Natural killer cell (primary cell): ENCODE measurements at places on chromosomes 6 and 20.

DNA sequence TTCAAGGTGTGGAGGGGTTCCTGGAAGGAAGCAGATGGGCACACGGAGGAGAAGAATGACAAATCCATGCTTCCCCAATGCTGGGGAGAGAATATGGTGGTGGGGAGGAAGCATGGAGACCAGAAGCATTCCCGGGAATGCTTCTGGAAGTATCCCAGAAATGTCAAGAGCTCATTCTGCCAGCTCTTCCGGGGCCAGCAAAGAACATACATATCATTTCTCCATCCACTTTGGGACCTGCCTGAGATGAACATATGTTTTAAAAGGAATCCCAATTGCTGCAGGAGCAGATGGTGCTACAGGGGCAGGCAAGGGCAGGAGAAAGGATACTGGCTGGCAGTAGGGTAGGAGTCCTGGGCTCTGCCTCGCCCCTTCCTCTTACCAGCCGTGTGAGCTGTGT lies 37.9 kb upstream of the CCDC167 start:
- DNase-seq: no peak
- H3K27ac ChIP-seq: no peak overlapping the region
- H3K27me3 ChIP-seq: peaks cover 25% of the 10 kb centered on the region

- H3K4me3 ChIP-seq: no peak overlapping the region
Observed at GRCh38 chr6:52641826-52642225, 29.1 kb upstream of the TMEM14A start.

GRCh38 chr20:38373231-38373867 lies 27.1 kb downstream of the LBP start:
- H3K27me3 ChIP-seq: no peaks in the 10 kb centered on the region
- H3K4me3 ChIP-seq: no peak overlapping the region
- DNase-seq: no peak
- H3K4me1 ChIP-seq: no peaks in the 10 kb centered on the region
- no peaks in the 10 kb centered on the region for H3K36me3 ChIP-seq
- no peak overlapping the region for H3K27ac ChIP-seq

- DNase-seq: no peak
- peaks cover 34% of the 10 kb centered on the region for H3K4me1 ChIP-seq
- H3K27ac ChIP-seq: no peak overlapping the region
- no peaks in the 10 kb centered on the region for H3K27me3 ChIP-seq
- H3K36me3 ChIP-seq: no peaks in the 10 kb centered on the region
- no peak overlapping the region for H3K4me3 ChIP-seq
Observed at GRCh38 chr6:45590226-45590625, 212.5 kb upstream of the SUPT3H start.

- peaks cover 32% of the 10 kb centered on the region for H3K4me1 ChIP-seq
- H3K36me3 ChIP-seq: no peaks in the 10 kb centered on the region
- H3K27me3 ChIP-seq: no peaks in the 10 kb centered on the region
Observed at GRCh38 chr6:156980515-156980914, 203.3 kb downstream of the ARID1B start.

DNA sequence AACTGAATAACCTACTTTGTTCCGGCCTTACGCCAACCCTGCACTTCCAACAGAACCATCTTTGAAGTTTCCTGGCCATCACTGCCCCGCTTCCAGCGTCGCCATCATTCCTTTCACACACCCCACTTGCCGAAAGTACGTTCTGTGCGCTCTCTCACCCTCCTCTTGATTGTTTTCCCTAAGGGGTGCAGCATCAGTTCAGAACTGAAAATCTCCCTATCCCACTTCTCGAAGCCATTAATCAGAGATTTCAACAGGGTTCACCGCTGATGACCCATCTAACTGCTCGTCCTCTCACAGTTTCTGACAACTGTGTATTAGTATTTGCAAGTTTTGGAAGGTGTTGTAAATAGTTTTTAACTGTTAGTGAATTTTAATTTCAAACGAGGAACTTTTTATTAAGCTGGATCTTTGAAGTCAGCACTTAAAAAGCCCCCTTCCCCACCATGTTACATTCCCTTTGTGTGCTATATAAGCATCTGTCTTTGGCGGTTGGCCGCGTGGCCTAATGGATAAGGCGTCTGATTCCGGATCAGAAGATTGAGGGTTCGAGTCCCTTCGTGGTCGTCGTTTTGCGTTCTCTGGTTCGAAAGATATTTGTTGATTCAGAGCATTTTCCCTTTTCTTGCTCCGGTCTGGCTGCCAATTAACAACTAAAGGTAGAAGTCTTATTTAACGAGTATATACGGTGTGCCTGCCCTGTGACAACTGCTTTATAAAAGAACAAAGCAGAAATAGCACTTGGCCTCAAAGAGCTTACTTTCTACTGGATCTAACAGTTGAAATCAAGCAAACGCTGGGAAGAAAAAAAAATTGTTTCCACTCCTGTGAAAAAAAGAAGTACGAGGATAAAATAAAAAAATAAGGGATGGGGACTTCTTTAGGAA lies 42.6 kb downstream of the TRIM27 start:
- peak overlapping the region; percentile 32 for H3K4me3 ChIP-seq
- H3K27me3 ChIP-seq: peaks cover 6% of the 10 kb centered on the region
- no peaks in the 10 kb centered on the region for H3K36me3 ChIP-seq
- peak; percentile 74 for DNase-seq

GRCh38 chr6:158787395-158787794 lies 31.8 kb downstream of the EZR start:
- peaks cover 58% of the 10 kb centered on the region for H3K36me3 ChIP-seq
- H3K4me1 ChIP-seq: peaks cover 17% of the 10 kb centered on the region
- DNase-seq: no peak
- H3K27ac ChIP-seq: no peak overlapping the region
- no peaks in the 10 kb centered on the region for H3K27me3 ChIP-seq

GRCh38 chr20:44435630-44436335 lies 39.9 kb upstream of the TTPAL start:
- no peaks in the 10 kb centered on the region for H3K4me1 ChIP-seq
- H3K36me3 ChIP-seq: no peaks in the 10 kb centered on the region
- no peak overlapping the region for H3K4me3 ChIP-seq
- no peak for DNase-seq
- no peaks in the 10 kb centered on the region for H3K27me3 ChIP-seq

DNA sequence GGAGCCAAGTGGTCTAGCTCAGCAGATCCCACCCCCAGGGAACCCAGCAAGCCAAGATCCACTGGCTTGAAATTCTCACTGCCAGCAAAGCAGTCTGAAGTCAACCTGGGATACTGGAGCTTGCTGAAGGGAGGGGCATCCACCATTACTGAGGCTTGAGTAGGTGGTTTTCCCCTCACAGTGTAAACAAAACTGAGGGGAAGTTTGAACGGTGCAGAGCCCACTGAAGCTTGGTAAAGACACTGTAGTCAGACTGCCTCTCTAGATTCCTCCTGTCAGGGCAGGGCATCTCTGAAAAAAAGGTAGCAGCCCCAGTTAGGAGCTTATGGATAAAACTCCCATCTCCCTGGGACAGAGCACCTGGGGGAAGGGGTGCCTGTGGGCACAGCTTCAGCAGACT lies 819.5 kb upstream of the EPHA7 start:
- DNase-seq: no peak
- H3K4me1 ChIP-seq: no peaks in the 10 kb centered on the region
- no peaks in the 10 kb centered on the region for H3K36me3 ChIP-seq
- no peaks in the 10 kb centered on the region for H3K27me3 ChIP-seq
- no peak overlapping the region for H3K4me3 ChIP-seq

GRCh38 chr6:140001821-140002341 lies 627.4 kb upstream of the CITED2 start:
- no peak overlapping the region for H3K27ac ChIP-seq
- H3K27me3 ChIP-seq: no peaks in the 10 kb centered on the region
- H3K4me1 ChIP-seq: no peaks in the 10 kb centered on the region
- no peaks in the 10 kb centered on the region for H3K36me3 ChIP-seq
- no peak for DNase-seq

- H3K4me3 ChIP-seq: no peak overlapping the region
- no peaks in the 10 kb centered on the region for H3K4me1 ChIP-seq
- DNase-seq: no peak
- no peaks in the 10 kb centered on the region for H3K36me3 ChIP-seq
- H3K27me3 ChIP-seq: no peaks in the 10 kb centered on the region
Observed at GRCh38 chr6:123520217-123520616, 116.5 kb downstream of the TRDN start.

- no peak overlapping the region for H3K27ac ChIP-seq
- peaks cover 18% of the 10 kb centered on the region for H3K36me3 ChIP-seq
- DNase-seq: no peak
Observed at GRCh38 chr6:37488476-37488875, 11.2 kb downstream of the CCDC167 start.

- no peak overlapping the region for H3K4me3 ChIP-seq
- H3K27me3 ChIP-seq: no peaks in the 10 kb centered on the region
- peaks cover 4% of the 10 kb centered on the region for H3K4me1 ChIP-seq
- H3K36me3 ChIP-seq: no peaks in the 10 kb centered on the region
- DNase-seq: no peak
Observed at GRCh38 chr6:13212538-13212937, 115.8 kb downstream of the TBC1D7 start.

DNA sequence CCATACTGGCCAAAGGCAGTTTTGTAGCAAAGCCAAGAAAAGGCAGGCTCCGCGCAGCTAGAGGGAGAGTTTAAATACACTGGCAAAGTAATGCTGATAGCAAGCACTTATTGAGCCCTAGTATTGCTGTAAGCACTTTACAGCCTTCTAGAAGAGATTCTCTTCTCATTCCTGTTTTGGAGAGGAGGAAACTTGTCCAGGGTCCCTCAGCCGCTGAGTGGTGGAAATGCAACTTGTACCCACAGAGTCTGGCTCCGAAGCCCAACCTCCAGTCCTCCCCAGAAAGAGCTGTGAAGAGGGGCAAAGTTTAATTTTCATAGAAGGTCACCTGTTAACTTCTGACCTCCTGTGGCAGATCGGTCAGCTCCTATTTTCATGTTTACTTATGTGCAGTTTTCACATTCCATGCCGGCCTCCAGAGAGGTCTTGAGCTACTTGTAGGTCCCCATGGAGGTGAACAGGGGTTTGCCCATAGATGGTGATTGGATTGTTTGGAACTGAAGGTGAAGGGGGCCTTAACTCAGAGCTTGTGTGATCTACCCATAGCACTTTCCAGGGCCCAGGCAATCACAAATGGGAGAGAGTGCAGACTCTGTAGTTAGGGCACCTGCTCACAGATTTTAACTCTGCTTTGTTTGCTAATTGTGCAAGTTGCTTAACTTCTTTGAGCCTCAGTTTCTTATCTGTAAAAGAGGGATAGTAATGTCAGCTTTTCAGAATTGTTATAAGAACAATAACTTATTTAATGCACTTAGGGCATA lies 70.7 kb downstream of the LYRM2 start:
- no peaks in the 10 kb centered on the region for H3K36me3 ChIP-seq
- H3K27me3 ChIP-seq: no peaks in the 10 kb centered on the region
- no peaks in the 10 kb centered on the region for H3K4me1 ChIP-seq
- no peak for DNase-seq
- no peak overlapping the region for H3K27ac ChIP-seq
